ENCODE measurements at places on chromosomes 13 and 19.

GRCh38 chr13:112846411-112847115 is 122.5 kb upstream of the MCF2L start:
- DNase-seq, result no peak

DNA sequence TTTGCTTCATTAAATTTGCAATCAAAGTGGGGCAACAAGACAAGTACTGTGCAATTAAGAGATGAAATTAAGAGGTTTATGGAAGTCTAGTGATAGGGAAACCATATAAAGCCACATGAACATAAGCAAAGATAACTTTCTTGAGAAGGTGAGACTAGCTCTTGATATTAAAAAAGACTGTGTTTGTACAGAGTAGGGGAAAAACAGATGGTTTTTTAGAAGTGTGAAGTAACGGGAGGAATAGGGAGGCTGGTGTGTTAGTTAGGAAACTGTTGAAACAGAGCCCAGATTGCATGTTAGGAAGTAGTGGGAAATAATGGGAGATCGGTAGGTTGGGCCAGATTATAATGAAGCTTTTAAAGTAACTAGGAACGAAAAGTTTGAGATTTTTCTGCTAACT is 149.8 kb upstream of the FREM2 start:
- no peak for DNase-seq

GRCh38 chr13:103315711-103316110 is 249.5 kb upstream of the SLC10A2 start:
- no peak for DNase-seq

DNA sequence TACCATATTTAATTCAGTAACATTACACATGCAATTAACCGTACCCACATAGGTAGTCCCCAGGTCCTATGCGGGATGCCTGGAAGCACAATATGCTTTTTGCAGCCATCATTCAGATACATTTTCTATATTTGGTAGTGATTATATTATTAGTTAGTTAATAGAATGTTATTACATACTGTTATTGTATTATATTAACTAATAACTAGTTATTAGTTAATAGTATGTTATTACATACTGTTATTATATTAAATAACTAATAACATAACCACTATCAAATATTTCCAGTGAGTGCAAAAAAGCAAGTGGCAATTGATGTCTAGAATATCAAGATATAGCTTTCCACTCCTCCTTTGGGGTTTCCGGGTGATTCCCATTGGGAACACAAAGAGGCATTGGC is 45.5 kb upstream of the CYP2A7 start:
- DNase-seq, result no peak

GRCh38 chr13:99391781-99392469 is 84.7 kb upstream of the GPR183 start:
- no peak for DNase-seq

GRCh38 chr19:14769201-14769600 is 9.2 kb downstream of the ADGRE2 start:
- no peak for DNase-seq

DNA sequence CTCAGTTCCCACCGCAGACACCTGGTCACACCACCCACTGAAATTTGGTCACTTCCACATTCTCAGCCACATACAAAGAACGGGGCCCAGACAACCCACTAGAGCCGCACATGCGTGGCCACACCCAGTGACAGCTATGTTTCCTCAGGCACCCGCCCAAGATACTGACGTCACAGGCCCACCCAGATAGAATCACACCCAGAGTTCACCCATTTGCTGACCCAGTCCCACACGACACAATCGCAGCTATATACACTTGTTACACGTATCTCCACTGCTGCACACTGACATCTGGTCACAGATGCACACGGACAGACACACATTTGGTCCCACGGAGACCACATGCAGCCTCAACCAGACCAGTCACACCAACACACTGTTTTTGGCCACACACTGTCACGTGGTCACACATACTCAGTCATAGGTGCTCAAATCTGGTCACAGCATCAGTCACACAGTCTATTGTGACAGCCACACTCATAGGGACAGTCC is 2.9 kb downstream of the NUMBL start:
- no peak for DNase-seq
